Stimulated activated CD8-positive, alpha-beta memory T cell treated with anti-CD3 and anti-CD28 coated beads, Interleukin-7, amount 100 ng/mL, for 4 hours (primary cell): ENCODE measurements at places on chromosomes 4 and X.

GRCh38 chr4:85784348-85784747 is 309.4 kb downstream of the ARHGAP24 start:
- DNase-seq, result no peak

DNA sequence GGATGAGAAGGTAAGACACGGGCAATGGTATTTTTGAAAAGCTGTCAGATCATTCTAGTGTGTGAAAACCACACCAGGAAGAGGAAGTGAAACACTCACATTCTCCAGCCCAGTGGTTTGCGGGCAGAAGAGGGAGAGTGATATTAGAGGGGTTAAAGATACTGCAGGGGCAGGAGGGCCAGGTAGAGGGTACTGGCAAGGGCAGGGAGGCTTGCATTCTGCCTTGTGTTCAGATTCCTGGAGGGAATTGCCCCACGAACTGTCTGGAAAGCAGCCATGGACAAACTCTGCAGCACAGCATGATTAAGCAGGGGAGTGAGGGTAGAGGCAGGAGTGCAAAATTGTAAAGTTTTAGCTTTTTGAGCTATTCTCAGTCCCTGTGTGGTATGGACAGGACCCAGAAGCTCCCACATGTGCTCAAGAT is 30.9 kb downstream of the NIPAL1 start:
- DNase-seq, result peak; percentile 70

DNA sequence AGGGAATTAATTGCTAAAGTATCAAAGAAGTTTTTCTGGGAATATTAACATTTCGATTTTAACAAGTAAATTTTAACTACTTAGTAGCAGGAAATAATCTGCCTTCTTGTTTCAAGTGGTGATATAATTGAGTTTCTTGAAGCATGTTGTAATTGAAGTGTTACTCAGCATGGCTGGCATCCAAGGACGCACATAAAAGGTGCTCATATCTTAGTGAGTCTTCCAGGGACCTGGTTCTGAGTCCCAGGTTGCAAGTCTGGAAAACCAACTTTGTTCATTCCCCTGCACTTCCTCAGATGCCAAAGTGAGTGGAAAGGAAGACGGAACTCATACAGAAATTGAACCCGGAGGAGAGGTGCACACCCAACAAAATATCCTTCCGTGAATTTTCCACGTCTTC is 399.6 kb downstream of the NLGN4X start:
- DNase-seq, result no peak

DNA sequence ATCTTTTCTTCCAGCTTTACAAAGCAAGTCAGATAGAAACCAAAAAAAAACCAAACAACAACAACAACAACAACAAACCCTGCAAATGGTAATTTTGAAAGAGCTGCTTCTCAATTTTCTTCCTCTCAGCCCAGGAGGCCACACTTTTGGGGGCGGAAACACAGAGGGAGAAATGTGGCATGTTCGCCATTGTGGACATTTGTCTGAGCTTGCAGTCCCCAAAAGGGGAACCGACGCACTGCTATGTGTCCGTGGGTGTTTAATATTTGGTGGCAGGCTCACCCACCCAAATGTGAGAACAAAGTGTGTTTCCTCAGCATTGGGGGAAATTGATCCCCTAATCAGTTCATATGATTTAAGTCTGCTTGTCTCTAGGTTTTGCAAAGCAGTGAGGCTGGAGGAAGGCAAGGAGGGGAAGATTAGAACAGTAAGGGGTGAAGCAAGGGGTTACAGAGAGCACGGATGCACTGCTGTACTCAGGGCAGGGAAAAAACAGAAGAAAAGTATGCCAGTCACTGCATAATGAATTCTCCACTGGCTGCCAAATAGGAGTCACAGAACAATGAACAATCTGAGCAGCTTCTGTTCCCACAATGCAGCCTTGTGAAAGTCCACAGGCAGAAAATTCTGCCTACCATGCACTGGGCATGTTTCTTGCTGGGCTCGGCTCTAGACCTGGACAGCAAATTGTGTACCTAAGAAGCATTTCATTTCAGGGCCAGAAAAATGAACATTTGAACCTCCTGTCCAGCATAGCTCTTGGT is 74.7 kb upstream of the GPM6B start:
- DNase-seq, result no peak
